Astrocyte (in vitro differentiated cells and primary cell): ENCODE measurements at places on chromosomes 5 and 9.

- H3K4me3 ChIP-seq: no peak overlapping the region
- no peak for DNase-seq
- H3K4me1 ChIP-seq: no peaks in the 10 kb centered on the region
- H3K36me3 ChIP-seq: no peaks in the 10 kb centered on the region
- no peaks in the 10 kb centered on the region for H3K27me3 ChIP-seq
- no peak overlapping the region for H3K27ac ChIP-seq
These were observed 896.6 kb downstream of the TLE1 start for GRCh38 chr9:80792726-80793125.

- H3K4me1 ChIP-seq: no peaks in the 10 kb centered on the region
- no peak for DNase-seq
- H3K27ac ChIP-seq: no peak overlapping the region
- H3K36me3 ChIP-seq: no peaks in the 10 kb centered on the region
These were observed 464.9 kb upstream of the MPDZ start for GRCh38 chr9:13744261-13744901.

GRCh38 chr5:163682234-163682633 lies 176.8 kb downstream of the MAT2B start:
- H3K27ac ChIP-seq: no peak overlapping the region
- H3K36me3 ChIP-seq: no peaks in the 10 kb centered on the region
- H3K4me1 ChIP-seq: no peaks in the 10 kb centered on the region
- no peak for DNase-seq
- no peak overlapping the region for H3K4me3 ChIP-seq

DNA sequence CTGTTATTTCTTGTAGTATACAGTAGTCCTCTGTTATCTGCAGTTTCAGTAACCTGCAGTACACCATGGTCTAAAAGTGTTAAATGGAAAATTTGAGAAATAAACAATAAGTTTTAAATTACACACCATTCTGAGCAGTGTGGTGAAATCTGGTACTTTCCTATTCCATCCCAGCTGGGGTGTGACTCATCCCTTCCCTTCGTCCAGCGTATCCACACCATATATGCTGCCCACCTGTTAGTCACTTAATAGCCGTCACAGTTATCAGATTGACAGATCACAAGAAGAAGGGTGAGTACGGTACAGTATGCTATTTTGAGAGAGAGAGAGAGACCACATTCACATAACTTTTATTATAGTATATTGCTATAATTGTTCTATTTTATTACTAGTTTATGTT lies 28.9 kb downstream of the FAM151B start:
- H3K36me3 ChIP-seq: no peaks in the 10 kb centered on the region
- no peak overlapping the region for H3K4me3 ChIP-seq
- no peaks in the 10 kb centered on the region for H3K4me1 ChIP-seq
- H3K27me3 ChIP-seq: no peaks in the 10 kb centered on the region

DNA sequence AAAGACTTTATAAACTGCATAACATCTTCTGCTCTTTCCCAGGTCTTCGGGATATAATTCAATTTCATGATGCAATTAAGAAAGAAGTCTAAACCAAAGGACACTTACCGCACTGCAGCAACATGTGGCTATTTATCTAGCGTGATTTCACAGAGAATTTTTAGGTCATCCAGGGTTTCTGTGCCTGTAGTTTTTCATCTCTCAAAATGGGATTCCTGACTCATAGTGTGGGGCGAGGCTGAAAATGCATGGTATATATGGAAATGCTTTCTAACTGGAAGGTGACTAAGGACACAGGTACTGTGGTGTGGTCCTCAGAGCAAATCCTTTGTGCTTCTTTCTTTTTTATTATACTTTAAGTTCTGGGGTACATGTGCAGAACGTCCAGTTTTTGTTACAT lies 557.7 kb upstream of the KLF4 start:
- DNase-seq: peak; percentile 89
- no peaks in the 10 kb centered on the region for H3K27me3 ChIP-seq
- peaks cover 14% of the 10 kb centered on the region for H3K4me1 ChIP-seq
- no peak overlapping the region for H3K4me3 ChIP-seq
- no peaks in the 10 kb centered on the region for H3K36me3 ChIP-seq

DNA sequence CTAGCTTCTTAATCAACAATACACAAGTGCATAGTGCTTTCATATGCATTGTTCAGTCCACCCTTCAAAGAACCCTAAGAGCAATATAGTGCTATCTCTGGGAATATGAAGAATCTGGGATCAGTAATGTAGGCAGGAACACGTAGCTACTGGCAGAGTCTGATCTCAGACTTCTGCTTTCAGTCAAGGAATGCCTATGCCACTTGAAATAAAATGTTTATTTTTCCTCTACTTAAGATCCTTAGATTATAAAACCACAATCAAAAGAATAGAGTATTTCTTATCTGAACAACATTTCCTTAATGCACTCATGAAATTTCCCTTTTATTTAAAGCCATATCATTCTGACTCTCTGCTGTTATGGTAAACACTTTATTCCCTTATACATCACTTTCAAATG lies 1407.8 kb upstream of the C9orf72 start:
- no peaks in the 10 kb centered on the region for H3K27me3 ChIP-seq
- no peak for DNase-seq

DNA sequence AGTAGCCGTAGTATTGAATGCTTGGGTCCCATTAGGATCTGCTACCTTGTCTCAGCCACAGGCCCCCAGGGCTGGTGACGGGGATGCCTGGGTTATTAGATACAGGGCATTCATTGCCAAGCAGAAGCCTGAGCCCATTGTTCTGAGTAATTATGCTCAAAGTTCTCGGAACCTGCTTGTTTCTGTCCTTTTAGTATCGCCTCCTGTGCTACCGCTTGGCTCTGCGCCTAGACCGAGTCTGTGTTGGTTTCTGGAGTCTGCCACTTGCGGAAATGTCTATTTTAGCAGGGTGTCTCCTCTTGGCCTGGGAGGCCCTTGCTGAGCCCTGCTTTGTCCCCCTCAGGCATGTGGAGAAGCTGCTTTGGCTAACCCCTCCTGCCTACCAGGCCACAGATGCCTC lies 506.1 kb downstream of the BNC2 start:
- no peak overlapping the region for H3K27ac ChIP-seq
- no peaks in the 10 kb centered on the region for H3K27me3 ChIP-seq
- H3K4me1 ChIP-seq: peaks cover 13% of the 10 kb centered on the region
- H3K36me3 ChIP-seq: no peaks in the 10 kb centered on the region
- H3K4me3 ChIP-seq: no peak overlapping the region
- DNase-seq: no peak

DNA sequence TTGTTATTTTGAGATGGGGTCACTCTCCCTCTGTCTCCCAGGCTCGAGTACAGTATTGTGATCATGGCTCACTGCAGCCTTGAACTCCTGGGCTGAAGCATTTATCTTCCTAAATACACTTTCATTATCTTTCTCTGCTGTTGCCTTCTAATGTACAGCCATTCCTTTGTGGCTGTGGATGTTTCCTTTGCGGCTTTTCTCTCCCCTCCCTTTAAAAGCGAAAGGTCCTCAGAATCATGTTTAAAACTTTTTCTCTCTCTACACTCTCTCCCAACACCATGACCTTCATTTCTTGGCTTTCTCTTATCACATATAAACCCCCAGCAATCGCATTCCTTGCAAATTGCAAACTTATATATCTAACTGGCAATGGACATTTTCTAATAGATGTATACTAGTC lies 1.6 kb downstream of the IFNA2 start:
- H3K4me1 ChIP-seq: no peaks in the 10 kb centered on the region
- H3K4me3 ChIP-seq: no peak overlapping the region
- H3K27me3 ChIP-seq: peaks cover 12% of the 10 kb centered on the region
- no peaks in the 10 kb centered on the region for H3K36me3 ChIP-seq
- no peak for DNase-seq
- H3K27ac ChIP-seq: no peak overlapping the region

DNA sequence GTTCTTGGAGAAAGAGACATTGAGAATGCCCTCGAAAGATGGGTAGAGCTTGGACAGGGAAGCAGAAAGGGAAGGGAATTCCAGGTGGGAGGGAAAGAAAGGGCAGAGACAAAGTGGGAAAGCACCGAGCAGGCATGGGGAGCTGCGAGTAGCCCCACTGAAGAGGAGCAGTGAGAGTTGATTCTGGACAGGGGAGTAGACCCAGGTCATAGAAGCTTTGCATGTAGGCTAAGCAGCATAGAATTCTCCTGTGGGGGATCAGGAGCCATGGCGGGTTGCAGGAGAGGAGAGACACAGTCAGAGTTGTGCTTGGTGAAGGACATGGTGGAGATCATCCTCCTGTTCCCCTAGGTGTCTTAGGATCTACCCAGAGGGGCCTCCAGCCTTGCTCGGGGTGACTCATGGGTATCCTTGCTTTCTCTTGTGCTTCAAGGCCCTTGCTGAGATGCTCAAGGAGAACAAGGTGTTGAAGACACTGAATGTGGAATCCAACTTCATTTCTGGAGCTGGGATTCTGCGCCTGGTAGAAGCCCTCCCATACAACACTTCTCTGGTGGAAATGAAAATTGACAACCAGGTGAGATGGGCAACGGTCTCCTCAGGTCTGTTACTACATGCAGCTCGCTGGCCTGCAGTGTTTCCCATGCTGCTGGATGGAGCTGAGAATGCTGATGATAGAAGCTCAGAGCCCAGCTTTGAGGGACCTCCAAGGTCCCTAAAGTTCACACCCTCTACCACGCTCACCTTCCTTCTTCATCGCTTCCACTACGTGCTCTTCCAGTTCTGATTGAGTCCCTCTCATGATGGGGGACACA lies 64.5 kb downstream of the TSTD2 start:
- H3K27me3 ChIP-seq: no peaks in the 10 kb centered on the region
- peaks cover 3% of the 10 kb centered on the region for H3K4me1 ChIP-seq
- H3K36me3 ChIP-seq: no peaks in the 10 kb centered on the region
- no peak for DNase-seq

- no peak overlapping the region for H3K4me3 ChIP-seq
- H3K27me3 ChIP-seq: no peaks in the 10 kb centered on the region
- H3K4me1 ChIP-seq: no peaks in the 10 kb centered on the region
- DNase-seq: no peak
- no peak overlapping the region for H3K27ac ChIP-seq
- no peaks in the 10 kb centered on the region for H3K36me3 ChIP-seq
These were observed 33.6 kb upstream of the LARP1 start for GRCh38 chr5:154721481-154722058.

DNA sequence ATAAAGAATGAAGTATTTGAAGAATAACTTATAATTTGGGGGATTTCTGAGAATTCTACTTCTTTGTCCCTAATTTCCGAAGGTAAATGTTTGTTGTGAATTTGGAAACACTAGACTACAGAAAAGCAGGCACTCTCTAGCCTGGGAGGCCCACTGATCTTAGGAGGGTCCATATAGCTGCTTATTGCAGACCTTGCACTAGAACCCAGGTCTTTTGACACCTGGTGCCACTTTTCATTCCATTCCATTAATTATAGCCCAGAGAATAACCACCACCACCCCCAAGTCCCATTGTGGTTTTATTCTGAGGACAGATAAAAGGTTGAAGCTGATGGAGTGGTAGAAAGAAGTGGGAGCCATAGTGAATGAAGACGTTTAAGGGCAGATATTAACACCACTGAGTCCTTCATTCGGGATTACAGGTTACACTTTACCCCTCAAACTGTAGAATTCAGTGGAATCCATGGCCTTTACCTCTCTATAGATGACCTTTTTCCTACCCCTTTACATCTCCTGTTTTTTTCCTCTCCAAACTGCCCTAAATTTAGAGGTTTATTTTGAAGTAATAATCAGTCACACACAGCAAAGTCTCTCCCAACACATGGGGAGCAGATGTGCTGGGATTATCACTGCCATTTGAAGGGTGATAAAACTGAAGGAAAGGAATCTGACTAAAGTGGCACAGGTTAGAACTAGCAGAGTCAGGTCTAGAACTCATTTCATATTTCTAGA lies 12.0 kb upstream of the PSMD5 start:
- DNase-seq: no peak
- H3K36me3 ChIP-seq: peaks cover 8% of the 10 kb centered on the region
- peaks cover 7% of the 10 kb centered on the region for H3K4me1 ChIP-seq
- H3K27me3 ChIP-seq: no peaks in the 10 kb centered on the region
- H3K4me3 ChIP-seq: no peak overlapping the region

DNA sequence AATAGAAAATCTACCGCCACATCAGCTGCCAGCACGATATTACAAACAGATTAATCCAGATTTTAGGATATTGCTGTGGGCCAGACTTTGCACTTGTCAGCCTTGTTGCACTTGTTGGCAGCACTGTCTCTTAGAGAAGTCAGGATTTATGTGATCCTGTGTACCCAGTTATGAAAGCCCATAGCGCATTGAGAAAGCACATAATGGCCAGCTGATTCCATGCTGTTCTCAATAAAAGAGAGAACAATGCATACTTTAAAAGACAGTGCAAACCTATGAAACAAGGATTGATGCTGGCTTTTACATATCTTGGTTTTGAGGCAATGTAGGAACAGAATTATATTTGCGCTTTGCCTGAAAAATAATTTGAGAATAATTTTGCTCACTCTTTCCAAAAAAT lies 140.8 kb downstream of the CEP120 start:
- H3K4me1 ChIP-seq: peaks cover 4% of the 10 kb centered on the region
- no peak for DNase-seq
- no peak overlapping the region for H3K27ac ChIP-seq

GRCh38 chr9:89470224-89470839 lies 27.6 kb downstream of the SEMA4D start:
- peaks cover 5% of the 10 kb centered on the region for H3K27me3 ChIP-seq
- no peak overlapping the region for H3K4me3 ChIP-seq
- DNase-seq: no peak
- no peak overlapping the region for H3K27ac ChIP-seq
- no peaks in the 10 kb centered on the region for H3K4me1 ChIP-seq

- no peak overlapping the region for H3K27ac ChIP-seq
- no peak for DNase-seq
- H3K4me3 ChIP-seq: no peak overlapping the region
- H3K27me3 ChIP-seq: no peaks in the 10 kb centered on the region
These were observed 31.6 kb upstream of the FST start for GRCh38 chr5:53448851-53449250.

DNA sequence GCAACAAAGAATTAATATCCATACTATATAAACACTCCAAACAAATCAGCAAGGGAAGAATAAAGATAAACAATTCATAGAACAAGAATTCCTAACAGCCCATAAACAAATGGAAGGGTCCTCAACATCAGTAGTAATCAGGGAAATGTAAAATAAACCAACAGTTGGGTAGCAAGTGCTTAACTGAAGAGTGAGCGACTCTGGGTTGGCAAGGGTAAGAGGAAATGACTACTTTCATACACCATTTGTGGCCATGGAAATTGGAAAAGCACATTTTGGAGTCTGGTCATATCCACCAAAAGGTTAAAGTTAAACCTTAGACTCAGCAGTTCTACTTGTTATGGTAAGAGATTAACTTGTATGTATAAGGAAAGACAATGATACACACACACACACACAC lies 17.4 kb upstream of the RORB start:
- no peak overlapping the region for H3K4me3 ChIP-seq
- no peak overlapping the region for H3K27ac ChIP-seq
- H3K4me1 ChIP-seq: no peaks in the 10 kb centered on the region
- no peaks in the 10 kb centered on the region for H3K27me3 ChIP-seq
- H3K36me3 ChIP-seq: no peaks in the 10 kb centered on the region
- DNase-seq: no peak

GRCh38 chr5:72185496-72186329 lies 78.4 kb downstream of the MAP1B start:
- H3K4me1 ChIP-seq: peaks cover 26% of the 10 kb centered on the region
- no peak overlapping the region for H3K27ac ChIP-seq
- no peaks in the 10 kb centered on the region for H3K27me3 ChIP-seq
- H3K4me3 ChIP-seq: no peak overlapping the region
- peaks cover 58% of the 10 kb centered on the region for H3K36me3 ChIP-seq
- DNase-seq: no peak
